ENCODE measurements at places on chromosomes 5 and 9.

DNA sequence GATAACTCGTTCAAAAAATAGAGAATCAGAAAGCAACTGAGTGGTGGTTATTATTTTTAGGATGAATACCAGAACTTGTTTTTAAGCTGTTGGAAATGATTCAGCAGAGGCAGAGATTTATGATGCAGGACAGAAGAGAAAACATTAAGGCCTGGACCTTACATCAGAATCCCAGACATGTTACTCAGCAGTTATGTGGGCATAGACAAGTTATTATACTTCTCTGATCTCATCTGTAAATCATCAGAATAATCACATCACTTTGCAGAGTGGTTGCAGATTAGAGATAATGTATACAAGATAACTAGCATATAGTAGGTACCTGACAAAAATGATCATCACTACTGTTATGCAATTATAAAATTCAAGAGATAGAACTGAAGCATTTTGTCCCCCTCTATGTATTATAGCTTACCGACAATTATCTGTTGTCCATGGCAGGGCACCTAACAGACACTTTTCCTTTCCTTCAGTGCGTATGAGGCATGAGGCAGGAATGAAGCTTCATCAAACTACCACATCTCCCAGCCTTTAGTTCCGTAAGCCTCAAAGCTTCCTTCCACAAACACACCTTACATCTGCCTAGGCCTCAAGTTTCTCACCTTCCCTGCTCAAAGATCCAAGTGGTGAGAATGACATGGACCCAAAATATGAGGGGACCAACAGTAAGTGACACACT lies 165.9 kb downstream of the DENND1A start:
- DNase-seq, result no peak

DNA sequence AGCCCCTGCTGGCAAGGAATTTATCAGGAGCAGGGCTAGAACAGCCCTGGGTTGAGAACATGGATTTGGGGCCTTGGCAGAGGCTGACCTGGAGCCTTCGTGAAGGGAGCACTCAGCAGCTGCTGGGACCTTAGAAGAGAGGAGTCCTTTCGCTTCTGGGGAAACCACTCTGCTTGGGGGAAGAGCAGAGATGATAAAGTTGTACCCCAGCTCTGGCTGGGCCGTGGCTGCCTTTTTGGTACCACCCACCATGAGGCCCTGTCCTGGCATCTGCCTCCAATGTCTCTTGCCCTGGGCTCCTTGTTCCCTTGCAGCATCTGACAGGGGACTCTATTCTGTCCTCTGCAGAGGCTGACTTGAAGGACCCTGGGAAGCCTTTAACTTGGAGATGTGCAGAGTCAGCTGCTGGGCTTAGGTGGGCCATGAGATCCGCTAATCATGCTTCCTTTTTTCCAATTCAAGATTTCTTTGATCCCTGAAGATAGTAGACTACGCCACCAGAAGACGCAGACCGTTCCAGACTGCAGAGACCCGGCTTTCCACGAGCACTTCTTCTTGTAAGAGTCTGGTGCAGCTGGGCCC lies 20.2 kb downstream of the RGS3 start:
- DNase-seq, result no peak

DNA sequence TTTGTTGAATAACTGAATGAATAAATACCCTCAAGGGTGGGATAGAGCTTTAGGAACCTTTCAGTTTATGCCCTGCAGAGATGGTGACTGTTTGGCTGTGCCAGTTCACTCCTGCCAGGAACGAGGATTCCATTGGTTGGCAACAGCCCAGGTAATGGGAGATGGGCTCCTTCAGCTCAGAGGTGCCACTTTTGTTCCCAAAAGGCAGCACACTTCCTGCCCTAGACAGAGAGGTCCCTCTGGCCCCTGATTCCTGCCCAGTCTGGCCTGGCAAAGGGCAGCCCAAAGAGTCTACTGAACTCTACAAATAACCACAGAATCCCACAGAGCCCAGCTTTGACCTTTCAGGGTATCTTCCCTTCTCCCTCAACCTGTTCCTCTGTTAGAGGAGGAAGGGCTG lies 1.6 kb downstream of the C9orf152 start:
- no peak for DNase-seq

DNA sequence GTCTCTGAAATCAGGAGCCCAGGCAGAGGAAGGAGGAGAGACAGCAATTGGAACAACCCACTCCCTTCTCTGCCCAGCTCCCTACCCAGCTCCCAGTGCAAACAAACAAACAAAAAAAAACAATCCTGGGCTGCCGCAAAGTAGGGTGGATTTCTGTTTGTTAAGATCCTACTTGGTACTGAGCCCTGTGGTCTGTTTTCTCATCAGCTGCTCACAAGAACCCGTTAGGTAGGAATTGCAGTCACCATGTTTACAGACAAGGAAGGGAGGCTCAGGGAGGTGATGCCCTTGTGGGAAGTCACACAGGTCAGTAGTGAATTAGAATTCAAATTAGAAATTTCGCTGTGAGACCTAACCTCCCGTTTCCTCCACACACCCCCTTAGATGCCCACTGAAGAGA lies 128.8 kb upstream of the RAD23B start:
- DNase-seq, result no peak

DNA sequence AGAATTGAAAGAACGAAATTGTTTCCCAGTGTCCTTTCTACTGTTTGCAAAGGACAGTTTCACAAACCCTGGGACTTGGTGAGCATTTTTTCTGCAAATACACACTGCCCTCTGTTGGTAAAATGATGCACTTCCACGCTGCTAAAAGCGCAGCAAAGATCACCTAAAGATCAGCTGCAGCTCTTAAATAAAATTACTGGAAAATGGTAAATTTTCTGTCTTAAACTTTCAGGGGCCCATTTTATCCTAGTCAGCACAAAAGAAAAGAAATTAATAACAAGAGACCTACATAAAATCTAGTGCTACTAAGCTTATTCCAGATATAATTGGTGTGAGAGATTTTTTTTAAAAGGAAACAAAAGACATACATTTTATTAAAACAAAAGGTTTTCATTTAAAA lies 566.0 kb downstream of the CAAP1 start:
- no peak for DNase-seq

- DNase-seq, result no peak
These were observed 624.1 kb downstream of the ANXA1 start for GRCh38 chr9:73775757-73776156.

GRCh38 chr5:8060953-8061429 lies 192.0 kb downstream of the MTRR start:
- no peak for DNase-seq

- DNase-seq, result no peak
These were observed 25.8 kb downstream of the UGT3A2 start for GRCh38 chr5:36040651-36041536.

DNA sequence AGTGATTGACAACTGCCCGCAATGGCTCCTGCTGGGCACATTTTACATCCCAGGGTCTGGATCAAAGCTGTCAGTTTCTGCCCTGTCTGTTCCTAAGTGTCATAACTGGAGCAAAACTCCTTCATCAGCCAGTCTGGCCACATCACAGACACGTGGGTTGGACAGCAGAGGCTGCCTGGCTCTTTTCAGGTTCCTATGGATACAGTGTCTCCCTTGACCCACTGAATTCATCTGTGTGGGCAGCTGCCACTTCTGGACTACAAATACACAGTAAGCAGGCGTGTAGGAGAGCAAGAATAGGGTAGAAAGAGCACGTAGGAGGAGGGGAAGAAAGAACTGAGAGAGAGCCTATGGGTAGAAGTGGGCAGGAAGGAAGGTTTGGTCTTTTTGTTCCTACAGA lies 238.0 kb downstream of the ENC1 start:
- DNase-seq, result no peak

DNA sequence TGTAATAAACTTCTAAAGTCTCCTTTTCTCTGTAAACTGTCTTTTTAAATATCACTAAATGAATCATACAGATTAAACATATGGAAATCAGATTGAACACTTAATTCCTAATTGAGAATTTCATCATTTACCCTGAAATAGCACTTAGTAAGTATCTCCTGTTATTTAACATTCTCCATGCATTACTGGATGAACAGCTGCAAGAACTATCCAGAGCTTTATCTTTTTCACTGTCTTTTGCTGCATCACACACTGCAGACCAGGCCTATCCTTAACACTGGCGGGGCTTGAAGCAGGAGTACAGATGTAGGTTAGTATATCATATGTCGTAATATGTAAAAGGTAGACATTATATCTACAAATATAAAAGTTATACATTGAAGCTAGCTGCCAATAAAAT lies 108.7 kb upstream of the EFNA5 start:
- DNase-seq, result no peak

GRCh38 chr5:3126639-3127038 lies 375.2 kb upstream of the IRX2 start:
- DNase-seq, result no peak

DNA sequence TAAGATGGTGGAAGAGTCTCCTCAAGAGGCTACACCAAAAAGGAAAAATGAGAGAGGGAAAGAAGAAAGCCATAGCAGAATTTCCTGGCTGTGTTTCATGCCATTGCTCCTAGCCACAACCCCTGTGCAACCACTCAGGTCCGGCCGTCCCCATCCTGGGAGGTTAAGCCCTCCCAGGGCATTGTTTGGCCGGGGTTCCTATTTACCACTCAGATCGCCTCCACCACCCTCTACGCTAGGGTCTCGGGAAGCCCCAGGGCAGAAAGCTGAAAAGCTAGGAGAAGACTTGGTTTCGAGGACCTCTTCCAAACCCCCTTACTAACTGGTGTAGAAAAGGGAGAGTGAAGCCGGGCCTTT lies 715 bp downstream of the RC3H2 start:
- peak; percentile 16 for DNase-seq
